Left ventricle myocardium superior (tissue), 1 donor: ENCODE measurements at places on chromosomes 6 and 20.
A peak's percentile ranks its signal among the peaks of the same experiment; 100 is the strongest.

- DNase-seq: no peak
Observed at GRCh38 chr6:147390909-147391536, 117.5 kb upstream of the SAMD5 start.

DNA sequence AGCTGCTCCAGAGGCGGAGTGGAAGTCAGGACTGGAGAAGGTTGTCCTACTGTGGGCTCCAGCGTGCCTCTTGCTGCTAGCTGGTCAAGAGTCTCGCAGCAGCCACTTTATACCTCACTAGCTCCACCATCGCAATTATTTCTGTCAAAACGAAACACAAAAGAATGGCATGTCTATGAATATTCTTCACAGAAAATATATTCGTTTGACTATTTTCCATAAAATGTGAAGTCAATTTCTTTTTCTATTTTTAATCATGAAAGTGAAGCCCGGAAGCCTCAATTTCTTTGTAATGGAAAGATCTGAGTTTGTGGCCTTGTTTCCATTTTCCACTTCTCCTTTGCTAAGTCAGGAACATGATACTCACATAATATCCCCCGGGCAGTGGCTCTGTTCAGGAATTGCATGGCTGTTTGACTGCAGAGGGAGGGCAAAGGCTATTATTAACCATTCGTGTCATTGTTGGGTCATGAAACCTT, 51.7 kb downstream of the DTD1 start:
- no peak for DNase-seq

DNA sequence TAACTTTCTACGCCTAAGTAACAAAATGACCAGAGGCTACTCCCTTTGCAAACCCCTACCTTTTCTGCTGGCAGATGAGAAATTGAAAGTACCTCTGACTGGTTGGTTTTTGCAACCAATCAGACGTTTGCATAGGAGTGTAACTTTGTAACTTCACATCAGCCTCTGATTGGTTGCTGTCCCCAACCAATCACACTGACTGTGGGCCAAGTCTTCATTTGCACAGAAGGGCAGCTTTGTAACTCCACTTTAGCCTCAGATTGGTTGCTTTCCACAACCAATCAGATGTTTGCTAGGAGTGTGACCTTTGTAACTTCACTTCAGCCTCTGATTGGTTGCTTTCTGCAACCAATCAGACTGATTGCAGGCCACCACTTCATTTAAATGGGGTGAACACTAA, 89.1 kb downstream of the ME1 start:
- no peak for DNase-seq

DNA sequence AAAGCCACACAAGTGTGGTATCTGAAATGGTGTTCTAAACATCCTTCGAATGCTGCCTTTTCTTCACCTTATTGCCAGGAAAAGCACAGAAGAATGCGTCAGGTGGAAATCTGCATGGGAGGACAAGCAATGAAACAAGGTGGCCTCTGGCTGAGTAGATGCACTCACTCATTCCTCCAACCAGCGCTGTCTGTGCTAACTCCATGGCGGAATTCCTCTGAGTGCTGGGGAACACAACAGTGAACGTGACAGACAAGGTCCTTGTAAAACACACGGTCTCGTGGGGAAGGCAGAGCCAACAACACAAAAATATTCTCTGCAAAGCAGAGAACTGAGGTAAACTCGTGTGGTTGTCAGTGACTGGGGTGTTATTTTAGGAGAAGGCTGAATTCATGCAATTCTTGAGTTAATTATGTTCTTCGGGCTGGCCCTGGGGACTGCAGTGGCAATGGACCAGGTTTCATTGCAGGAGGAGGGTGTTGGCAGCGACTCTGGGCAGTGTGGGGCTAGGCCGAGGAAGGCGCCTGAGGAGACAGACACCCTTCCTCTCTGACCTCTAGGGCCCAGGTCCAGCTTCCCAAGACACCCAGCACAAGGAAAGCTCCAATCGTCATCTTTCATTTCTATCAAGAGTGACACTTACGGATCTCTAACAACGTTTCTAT, 339.7 kb downstream of the PRKN start:
- peak; percentile 64 for DNase-seq

DNA sequence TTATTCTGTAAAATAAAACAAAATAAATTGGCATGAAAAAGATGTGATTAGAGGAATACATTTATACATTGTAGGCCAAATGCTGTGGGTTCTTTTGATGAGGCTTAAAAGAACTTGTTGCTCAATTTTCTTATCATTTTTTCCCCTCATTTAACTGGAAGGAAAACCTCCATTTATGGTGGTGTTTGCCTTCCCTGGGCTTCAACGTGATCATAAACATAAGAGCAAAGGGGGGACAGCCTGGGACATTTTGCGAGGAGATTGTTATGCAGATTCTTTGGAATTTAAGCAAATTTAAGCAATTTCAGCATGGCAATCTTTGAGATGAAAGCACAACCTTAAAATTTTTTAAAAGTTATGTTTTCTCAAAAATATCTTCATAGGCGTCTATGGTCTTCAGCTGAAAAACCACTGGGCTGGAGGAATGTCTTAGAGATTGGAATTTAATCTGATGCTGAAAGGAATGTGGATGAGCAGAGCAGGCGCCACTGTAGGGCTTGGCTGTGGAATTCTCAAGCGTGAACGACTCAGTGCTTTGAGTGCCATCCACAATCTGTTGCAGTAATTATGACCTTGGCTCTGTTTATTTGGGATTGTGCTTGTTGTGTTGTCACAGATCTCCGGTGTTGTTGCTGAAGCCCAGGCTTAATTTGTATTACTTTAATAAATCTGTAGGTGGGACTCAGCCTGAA, 149.4 kb upstream of the MLIP start:
- DNase-seq: no peak

DNA sequence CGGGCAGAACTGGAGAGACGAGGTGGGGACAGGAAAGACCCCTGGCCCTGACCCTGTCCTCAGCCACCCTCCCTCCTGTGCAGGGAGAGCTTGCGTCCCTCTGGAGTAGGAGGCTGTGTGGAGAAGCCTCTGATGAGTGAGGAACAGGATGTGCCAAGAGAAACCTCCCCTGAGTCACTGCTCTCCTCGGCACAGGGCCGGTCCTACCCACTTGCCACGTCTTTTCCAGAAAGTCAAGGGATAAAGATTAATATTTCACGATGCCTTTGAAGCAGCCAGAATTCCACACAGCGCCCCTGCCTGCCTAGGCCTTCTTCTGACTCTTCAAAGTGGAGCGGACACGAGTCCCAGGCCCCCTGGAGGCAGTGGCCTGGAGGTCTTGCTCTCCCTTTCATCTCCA, 34.9 kb upstream of the THBS2 start:
- DNase-seq: peak; percentile 53

DNA sequence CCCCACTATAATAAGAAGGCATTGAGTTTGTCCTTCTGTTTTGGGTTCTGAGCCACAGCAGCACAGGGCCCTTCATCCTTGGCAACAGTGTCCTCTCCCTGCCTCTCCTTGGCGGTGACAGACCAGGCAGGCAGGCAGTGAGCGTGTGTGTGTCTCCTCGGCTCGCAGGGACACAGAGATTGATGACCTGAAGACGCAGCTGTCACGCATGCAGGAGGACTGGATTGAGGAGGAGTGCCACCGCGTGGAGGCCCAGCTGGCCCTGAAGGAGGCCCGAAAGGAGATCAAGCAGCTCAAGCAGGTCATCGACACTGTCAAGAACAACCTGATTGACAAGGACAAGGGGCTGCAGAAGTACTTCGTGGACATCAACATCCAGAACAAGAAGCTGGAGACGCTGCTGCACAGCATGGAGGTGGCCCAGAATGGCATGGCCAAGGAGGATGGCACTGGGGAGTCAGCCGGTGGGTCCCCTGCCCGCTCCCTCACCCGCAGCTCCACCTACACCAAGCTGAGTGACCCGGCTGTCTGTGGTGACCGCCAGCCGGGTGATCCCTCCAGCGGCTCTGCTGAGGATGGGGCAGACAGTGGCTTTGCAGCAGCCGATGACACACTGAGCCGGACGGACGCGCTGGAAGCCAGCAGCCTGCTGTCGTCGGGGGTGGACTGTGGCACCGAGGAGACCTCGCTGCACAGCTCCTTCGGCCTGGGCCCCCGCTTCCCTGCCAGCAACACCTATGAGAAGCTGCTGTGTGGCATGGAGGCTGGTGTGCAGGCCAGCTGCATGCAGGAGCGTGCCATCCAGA, 24.0 kb downstream of the SDCBP2 start:
- no peak for DNase-seq

- DNase-seq: no peak
Observed at GRCh38 chr20:17959257-17959627, 9.4 kb downstream of the SNX5 start.

DNA sequence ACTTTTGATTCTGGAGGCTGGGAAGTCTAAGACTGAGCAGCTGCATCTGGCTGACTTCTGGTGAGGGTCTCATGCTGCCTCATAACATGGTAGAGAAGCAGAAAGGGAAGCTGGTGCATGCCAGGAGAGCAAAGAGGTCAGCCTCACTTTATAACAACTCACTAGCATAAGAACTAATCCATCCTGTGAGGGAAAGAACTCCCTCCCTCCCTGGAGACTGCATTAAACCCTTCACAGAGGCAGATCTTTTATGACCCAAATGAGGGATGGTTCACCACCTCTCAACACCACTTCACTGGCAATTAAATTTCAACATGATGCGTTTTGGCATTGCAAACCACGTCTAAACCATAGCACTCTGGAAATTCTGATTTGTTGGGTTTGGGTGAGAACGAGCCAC, 33.9 kb downstream of the STXBP5 start:
- DNase-seq: no peak

DNA sequence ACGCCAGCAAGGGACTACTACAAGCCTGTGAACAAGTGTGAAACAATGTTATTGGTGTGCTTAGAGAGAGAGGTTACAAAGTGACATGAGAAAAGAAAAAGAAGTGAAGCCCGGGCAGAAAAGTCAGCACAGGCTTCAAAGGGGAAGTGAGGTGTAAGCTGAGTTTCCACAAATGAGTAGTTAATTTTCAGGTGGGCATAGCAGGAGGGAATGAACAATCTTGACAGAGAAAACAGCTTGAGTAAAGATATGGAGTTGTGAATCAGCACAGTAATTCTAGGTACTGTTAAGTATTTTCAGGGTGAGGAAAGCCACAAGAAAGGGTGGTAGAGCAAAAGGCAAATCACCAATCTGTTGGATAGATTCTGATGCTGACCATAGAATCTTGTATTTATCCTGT, 4.3 kb downstream of the KCNQ5 start:
- no peak for DNase-seq

GRCh38 chr6:11608600-11609323, 71.2 kb downstream of the TMEM170B start:
- DNase-seq: no peak

GRCh38 chr20:46951405-46951804, 56.8 kb downstream of the EYA2 start:
- DNase-seq: no peak

DNA sequence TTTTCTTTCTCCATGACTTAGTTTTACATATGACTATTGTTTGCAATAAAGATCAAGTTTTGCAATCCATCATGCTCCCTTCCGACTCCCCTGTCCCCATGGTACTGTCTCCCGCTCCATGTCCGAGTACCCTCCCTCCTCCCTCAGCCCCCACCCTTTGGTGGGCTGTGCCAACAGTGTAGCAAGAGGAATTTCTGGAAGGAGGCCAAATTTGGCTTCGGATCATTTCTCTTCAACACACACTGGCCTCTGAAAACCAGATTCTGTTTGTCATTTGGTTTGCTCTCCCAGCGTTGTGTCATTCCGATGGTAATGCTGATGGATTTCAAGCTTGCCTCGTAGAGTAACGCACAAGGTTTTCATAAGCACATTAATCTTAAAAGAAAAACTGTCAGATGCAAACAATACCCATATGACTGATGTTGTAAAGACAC, 22.9 kb upstream of the PAX1 start:
- DNase-seq: no peak

GRCh38 chr6:1055015-1055921, 256.6 kb upstream of the FOXQ1 start:
- no peak for DNase-seq

- no peak for DNase-seq
Observed at GRCh38 chr6:34658605-34659265, 37.8 kb downstream of the ILRUN start.

- DNase-seq: no peak
Observed at GRCh38 chr6:72683797-72684196, 61.9 kb downstream of the KCNQ5 start.

DNA sequence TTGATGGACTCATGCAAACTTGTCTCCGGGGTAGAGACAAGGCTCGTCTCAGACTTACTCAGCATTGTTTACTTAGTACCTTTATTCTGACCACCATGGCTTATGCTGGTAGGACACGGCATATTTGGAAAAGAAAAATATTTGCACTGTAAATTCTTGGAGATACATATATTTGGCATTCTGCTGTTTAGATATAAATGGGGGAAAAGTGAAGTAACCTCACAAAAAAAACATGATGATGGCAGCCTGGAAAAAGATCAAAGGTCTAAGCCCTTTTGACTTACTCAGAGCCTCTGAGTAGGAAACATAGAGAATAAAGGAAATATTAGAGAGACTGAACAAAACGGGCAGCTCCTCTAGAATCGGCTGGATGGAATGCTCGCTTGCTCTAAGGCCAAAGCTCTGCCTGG, 32.5 kb downstream of the PDE10A start:
- no peak for DNase-seq

DNA sequence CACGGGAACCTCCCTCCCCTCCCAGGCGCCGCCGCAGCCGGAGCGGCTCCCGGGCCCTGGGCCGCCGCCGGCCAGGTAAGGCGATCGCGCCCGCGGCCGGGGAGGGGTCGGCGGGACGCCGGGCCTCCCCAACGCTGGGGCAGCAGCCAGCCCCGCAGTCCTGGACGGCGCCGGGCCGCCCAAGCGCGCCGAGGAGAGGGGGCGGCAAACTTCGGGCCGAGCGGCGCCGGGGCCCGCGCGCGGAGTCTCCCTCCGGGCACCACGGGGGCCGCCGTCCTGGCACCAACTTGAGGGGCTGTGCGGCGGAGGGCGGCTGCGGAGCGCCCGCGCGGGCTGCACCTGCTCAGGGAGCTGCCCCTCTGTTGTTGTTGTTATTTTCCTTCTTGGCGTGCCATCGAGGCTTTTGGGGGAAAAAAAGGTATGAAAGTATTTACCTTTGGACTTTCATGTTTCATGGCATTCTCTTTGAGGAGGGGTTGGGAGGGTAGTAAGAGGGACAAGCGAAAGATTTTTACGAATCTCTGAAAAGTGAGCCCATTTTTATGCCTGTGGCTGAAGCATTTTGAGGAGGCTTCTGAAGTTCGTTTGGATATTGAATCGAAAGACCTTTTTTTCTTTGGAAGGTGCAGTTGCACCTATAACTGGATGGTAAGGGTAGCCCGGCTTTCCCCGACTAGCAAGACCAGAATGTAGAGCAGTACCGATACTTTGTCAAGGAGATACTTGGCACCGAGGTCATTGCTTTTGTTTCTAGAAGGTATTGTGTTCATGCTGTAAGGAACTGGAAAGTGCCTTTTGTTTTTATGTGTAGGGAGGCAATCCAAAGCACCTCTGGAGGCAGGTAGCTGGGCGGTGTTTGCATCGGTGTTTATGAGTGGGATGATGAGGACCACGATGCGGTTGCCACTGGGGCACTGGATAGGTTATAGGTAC, at the start of gene RNF182:
TSS of gene RNF182 (plus strand) at position 4 of the 933 bp plus-strand sequence. CDS start 52,168 bp downstream, outside the sequence.
- no peak for DNase-seq

DNA sequence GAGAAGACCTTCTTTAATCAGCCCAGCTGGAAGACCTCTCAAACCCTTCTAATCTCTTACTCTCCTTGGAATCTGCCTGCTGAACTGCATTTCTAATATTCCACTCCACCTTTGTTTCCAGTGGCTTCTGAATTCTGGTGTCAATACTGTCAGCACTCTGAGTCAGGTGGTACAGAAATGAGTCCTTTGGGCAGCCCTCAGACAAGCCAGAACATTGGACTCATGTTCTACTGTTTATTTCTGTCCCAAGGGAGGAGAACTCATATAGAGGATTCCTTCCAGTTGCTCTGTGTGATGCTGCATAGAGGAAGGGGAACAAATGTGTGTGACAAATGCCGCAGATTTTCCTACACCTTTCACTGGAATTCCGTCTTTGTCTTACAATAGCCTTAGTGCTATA, 114.8 kb downstream of the PHF3 start:
- no peak for DNase-seq
